Choroid plexus epithelial cell (primary cell): ENCODE measurements at places on chromosomes 1 and 21.

- peak; percentile 10 for DNase-seq
Observed at GRCh38 chr1:106022312-106022902, 1034.1 kb upstream of the PRMT6 start.

DNA sequence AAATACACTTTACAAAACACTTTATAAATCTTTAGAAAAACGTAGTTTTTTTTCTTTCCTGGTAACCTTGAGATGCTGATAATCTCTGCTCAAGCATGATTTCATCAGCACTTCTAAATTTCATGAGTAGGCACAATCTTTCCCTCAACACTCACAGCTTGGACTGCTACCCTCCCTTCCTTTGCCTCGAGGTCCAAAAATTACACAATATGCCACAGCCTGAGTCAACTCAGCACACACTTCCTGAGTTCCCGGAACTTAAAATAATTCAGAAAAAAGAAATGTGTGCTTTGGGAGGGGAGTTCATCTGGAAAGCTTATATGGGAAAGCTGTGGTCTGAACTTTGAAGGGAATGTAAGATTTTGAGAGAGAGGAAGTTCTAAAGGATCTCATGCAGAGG is 5.9 kb downstream of the CLCA2 start:
- peak; percentile 98 for DNase-seq

DNA sequence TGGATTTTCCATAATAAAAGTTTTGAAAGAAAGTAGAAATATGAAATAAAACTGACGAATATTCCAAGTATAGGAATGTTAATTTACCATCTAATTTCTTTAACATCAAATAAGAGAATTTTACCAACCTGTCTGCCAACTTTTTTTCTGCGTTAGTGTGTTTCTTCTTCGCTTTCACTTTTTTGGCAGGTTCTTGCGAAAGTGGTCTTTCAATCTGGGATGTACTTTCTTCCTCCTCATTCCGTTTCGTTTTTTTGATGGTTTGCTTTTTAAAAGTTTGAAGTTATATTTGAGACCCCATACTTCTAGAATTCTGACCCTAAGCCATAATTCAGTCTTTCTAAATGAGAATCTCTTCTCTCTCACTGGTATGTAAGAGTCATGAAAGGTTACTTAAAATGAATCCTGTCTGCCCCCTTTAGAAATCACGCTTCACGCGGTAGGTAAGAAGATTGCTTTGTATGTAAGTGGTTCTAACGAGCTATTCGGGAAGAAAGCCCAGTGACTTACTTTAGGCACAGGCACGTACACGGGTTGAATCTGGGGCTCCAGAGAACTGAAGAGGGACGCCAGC is 580 bp downstream of the RBM34 start:
- peak; percentile 72 for DNase-seq

DNA sequence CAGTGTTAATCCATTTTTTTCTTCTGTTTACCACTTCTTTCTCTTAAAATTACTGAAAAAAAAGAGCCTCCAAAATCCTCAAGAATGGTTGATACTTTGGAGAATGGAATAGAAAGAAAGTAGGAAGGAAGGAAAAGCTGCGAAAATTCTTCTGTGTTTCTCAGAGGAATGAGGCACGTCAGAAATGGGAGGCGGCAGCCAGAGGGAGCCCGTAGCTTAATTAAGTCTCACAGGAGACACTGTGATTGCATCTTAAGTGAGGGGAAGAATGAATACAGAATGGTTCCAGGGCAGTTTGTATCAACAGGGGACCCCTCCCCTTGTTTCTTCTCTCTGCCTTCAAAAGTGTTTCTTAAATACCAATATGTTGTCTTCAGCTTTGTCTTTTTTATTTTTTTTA is 1099.5 kb downstream of the PLA2G4A start:
- DNase-seq: peak; percentile 73

GRCh38 chr1:214264196-214264595 is 16.8 kb upstream of the SMYD2 start:
- no peak for DNase-seq

GRCh38 chr1:114428083-114428754 is 82.8 kb downstream of the TRIM33 start:
- DNase-seq: peak; percentile 53

- DNase-seq: no peak
Observed at GRCh38 chr1:86718786-86719185, 14.4 kb downstream of the SH3GLB1 start.

GRCh38 chr1:35394386-35394785 is 125.9 kb downstream of the ZMYM4 start:
- no peak for DNase-seq

- DNase-seq: no peak
Observed at GRCh38 chr1:1281533-1282321, 1.5 kb downstream of the SCNN1D start.

GRCh38 chr1:200738327-200738948 is at the start of gene CAMSAP2:
CAMSAP2 (plus strand) TSS chr1:200738893; CDS start chr1:200739828, 935 bp downstream.
- peak; percentile 91 for DNase-seq

- DNase-seq: no peak
Observed at GRCh38 chr1:61482170-61482734, 242.7 kb downstream of the TM2D1 start.

DNA sequence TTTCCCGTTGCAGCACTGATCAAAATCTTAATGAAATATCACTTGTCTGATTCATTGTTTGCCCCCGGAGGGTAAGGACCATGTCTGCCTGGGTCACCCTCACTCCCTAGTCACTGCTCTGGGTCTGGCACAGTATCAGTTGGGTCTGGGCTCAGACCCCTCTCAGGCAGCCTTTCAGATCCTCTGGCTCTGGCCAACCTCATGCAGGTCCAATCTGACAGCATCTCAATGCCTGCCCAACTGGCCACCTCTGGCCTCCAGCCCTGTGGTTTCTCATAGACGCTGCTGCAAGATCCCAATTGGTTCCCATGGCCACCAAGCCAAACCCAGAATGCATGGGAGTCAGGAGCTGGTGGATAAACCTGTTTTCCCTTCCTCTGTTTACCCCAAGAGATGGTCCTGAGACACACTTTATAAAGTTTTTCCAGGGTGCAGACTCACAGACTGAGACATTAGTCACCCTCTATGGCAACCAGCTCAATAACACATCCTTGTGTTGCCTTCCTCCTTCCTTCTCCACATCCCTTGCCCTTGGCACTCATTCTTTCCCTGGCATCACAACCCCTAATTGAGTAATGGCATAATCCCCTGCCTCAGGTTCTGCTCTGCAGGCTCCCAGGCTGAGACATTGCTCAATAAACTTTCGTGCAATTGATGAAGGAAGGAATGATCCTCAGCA is 199.2 kb downstream of the GRIK3 start:
- no peak for DNase-seq

GRCh38 chr21:31135531-31136184 is 97.4 kb upstream of the KRTAP19-8 start:
- no peak for DNase-seq

GRCh38 chr1:145926686-145927062 is 610 bp downstream of the RBM8A start:
- DNase-seq: no peak

GRCh38 chr1:91752324-91752723 is 133.6 kb downstream of the TGFBR3 start:
- no peak for DNase-seq

DNA sequence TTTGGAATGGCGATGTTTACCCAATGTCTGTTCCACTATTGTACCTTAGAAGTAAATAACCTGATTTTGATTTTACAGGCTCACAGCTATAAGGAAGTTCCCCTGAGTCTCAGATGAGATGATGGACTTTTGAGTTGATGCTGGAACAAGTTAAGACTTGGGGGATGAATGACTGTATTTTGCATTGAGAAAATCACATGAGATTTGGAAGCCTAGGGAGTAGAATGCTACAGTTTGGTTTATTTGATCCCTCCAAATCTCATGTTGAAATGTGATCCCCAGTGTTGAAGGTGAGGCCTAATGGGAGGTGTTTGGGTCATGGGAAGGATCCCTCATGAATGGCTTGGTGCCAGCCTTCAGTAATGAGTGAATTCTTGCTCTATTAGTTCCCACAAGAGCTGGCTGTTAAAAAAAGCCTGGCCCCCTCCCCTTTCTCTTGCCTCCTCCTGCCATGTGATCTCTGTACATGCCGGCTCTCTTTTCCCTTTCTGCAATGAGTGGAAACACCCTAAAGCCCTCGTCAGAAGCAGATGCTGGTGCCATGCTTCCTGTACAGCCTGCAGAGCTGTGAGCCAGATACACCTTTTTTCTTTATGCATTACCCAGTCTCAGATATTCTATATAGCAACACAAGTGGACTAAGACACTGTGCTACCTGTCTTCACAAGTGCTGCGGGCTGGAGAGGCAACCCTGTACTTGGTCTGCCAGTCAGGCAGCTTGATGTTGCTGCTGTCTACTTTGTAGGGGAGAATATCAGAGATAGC is 77.0 kb upstream of the TLR5 start:
- DNase-seq: no peak

- no peak for DNase-seq
Observed at GRCh38 chr1:44549510-44549909, 124.8 kb downstream of the TMEM53 start.

- DNase-seq: no peak
Observed at GRCh38 chr1:154726443-154726842, 118.5 kb upstream of the ADAR start.

DNA sequence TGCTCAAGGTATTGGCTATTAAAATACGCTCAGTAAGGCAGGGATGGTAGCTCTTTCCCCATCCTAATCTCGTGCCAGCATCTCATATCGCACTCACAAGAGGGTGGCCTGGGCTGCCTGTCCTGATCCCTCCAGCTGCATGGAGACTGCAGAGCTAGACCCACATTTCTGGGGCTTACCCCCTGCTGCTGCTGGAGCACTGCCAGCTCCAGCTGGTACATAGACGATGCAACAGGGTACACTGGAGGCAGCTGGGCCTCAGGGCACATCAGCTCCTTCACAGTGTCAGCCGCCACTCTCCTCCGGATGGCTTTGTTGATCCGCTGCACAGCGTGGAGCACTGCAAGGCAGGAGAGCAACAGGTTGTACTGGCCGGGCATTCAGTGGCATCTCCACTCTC is 16.0 kb downstream of the IQGAP3 start:
- DNase-seq: no peak

DNA sequence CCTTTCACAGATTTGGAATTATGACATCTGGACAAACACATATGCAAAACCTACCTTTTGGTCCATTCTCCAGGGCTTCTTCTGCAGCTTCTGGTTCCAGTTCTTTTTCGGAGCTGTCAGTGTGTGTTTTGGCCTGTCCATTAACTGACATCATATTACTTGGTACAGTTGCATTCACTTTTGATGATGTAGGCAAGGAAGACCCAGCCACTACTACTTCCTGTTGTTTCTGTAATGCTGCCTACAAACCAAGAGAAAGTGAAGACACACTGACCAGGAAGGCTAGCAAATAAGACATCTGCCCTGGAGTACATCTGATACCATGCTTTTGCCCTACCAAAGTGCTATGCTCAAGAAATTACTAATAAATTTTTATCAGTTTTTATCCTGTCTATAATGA is 31.9 kb downstream of the ACBD3 start:
- DNase-seq: peak; percentile 54

DNA sequence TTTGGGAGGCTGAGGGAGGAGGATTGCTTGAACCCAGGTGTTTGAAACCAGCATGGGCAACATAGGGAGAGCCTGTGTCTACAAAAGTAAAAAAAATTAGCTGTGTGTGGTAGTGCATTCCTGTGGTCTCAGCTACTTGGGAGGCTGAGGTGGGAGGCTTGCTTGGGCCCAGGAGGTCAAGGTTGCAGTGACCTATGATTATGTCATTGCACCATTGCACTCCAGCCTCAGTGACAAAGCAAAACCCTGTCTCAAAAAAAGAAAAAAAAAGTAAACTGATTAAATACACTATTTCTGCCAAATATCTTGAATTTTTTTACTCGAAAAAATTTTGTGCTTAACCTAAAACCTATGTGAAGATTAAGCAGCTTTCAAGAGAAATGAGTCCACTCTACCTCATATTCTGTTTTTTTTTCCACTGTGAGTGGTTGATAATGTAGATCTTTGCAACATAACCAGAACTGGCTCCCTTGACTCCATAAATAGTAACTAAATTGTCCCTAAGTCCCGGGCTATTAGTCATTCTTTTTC is 19.4 kb upstream of the ZNF281 start:
- peak; percentile 84 for DNase-seq

DNA sequence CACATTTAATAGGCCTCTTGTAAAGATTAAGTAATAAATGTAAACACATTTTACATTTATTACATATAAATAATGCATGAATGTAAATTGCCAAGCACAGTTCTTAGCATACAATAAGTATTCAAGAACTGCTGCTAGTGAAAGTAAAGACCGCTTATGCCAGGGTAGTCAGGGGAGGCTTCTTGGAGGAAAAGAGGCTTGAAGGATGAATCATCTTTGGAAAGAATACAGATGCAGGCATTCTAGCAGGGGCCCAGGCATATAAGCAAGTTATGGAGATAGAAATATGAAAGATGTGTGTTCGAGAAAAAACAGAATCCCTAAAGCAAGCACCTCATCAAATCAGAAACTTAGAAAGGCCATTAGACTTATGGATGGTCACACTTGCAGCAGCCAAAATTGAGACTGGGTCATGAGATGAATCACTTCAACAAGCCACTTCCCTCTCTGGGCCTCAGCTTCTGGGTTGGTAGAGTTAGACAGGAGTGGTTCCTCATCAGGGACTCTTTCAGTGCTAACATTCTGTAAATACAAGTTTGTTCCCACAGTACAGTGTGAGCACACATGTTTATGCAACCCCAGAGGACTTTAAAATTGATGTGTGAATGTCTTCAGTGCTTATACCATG is 79.8 kb upstream of the ROR1 start:
- DNase-seq: peak; percentile 36

GRCh38 chr1:118143121-118143520 is 41.9 kb downstream of the SPAG17 start:
- DNase-seq: no peak

DNA sequence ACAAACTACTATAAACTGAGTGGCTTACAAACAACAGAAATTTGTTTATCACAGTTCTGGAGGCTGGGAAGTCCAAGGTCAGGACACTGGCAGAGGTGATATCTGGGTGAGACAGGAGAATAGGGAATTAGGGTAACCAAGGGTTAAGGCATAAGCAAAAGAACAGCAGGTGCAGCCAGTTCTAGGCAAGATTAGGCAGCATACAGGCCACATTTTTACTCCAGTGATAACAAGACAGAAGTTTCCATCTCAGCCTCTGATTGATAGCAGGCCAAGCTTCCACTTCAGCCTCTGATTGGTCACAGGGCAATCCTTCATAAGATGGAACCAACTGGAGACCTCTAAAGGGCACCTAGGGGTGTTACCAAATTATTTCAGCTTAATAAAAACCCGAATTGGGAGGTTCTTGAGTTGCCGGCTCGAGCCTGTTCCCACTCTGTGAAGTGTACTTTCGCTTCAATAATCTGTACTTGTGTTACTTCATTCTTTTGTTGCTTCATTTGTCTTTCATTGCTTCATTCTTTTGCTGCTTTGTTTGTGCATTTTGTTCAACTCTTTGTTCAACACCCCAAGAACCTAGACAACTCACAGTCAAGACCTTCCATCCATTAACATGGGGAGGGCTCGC is 185.6 kb downstream of the TOMM20 start:
- DNase-seq: no peak

DNA sequence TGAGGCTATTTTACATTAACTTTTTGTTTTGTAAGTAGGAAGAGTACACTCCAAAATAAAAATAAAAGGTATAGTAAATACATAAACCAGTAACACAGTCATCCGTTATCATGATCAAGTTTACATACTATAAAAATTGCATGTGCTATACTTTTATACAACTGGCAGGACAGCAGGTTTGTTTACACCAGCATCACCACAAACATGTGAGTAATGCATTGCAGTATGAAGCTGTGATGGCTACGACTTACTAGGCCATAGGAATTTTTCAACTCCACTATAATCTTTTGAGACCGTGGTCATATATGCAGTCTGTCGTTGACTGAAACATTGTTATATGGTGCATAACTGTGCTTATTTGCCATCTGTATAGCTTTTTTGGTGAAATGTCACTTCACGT is 106.2 kb downstream of the CENPF start:
- DNase-seq: no peak

GRCh38 chr1:173440430-173440829 is 36.7 kb upstream of the PRDX6 start:
- DNase-seq: no peak
